Body of pancreas (tissue), 4 donors: ENCODE measurements at places on chromosomes 2 and 18. TPM values are rescaled to one million over a fixed set of nuclear protein-coding genes. Genes with fewer than 3 reads are reported as not detected.

The ITPRIPL1 gene
- 0.33 TPM for total RNA-seq

The SLC38A11 gene
- 2.9 TPM for total RNA-seq

The NEB gene
- total RNA-seq, result 2.3 TPM

DNA sequence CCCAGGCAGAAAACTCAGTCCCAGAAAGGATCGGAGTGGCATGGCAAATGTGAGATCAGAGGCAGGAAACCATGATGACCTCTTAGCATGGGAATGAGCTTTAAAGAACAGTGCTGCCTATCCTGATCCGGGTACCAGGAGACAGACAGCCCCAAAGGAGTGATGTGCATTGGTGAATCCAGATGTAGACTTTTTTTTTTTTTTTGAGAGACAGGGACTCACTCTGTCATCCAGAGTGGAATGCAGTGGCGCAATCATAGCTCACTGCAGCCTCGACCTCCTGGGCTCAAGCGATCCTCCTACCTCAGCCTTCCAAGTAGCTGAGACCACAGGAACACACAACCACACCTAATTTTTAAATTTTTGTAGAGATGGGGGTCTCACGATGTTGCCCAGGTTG, 122.7 kb downstream of the VAPA start:
- H3K27ac ChIP-seq, result peak overlapping the region; percentile 89
- peaks cover 90% of the 10 kb centered on the region for H3K4me1 ChIP-seq
- H3K36me3 ChIP-seq, result no peaks in the 10 kb centered on the region
- no peaks in the 10 kb centered on the region for H3K27me3 ChIP-seq
- no peak for DNase-seq
- no peak overlapping the region for H3K4me3 ChIP-seq

DNA sequence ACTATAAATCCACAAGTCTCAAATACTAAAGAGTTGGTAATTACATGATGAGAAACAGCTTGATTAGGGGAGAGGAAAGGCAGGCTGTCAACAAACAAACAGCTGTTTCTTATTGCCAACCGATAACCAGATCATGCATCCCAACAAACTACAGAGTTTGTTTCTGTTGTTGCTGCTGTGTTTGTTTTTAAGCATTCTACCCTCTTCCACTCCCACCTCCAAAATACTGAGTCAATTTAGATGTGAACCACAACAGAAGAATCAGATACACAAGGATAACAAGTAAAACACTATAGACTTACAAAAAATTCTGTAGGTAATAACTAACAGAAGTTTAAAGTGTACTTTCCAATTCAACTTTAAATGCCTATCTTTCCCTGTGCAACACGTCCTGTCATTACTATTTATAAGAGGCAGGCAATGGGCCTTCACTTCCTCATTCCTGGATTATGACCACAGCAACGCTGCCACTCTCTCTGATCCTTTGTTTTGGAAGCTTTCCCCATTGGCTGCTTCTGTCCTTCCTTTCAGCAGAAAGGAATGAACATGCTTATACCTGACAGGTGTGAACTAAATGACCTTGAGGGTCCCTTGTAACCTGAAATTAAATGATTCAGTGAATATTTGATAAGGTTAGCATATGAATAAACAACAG, 152.0 kb downstream of the SRBD1 start:
- H3K27ac ChIP-seq, result peak overlapping the region; percentile 80
- peaks cover 48% of the 10 kb centered on the region for H3K4me1 ChIP-seq
- H3K36me3 ChIP-seq, result no peaks in the 10 kb centered on the region
- H3K4me3 ChIP-seq, result no peak overlapping the region
- no peaks in the 10 kb centered on the region for H3K27me3 ChIP-seq

DNA sequence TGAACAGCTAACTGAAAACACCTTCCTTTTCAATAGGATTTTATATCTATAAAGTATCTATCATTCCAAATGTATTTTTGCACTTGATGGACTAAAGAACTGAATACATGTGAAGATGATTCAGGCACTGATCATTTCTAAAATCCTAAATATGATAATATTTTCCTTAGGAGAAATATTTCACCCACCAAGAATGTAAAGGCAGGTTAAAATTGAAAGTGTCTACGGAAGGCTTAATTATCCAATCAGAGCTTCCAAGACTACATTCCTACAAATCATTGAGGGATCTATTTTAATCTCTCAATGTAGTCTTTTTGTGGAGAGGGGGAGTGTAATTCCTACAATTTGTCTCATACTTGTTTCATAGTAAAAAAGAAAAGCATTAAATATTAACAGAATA, 3.6 kb downstream of the GALNT3 start:
- H3K4me3 ChIP-seq, result no peak overlapping the region
- DNase-seq, result no peak
- H3K36me3 ChIP-seq, result no peaks in the 10 kb centered on the region
- H3K27ac ChIP-seq, result no peak overlapping the region

GRCh38 chr2:113219889-113220641, 46.3 kb downstream of the PSD4 start:
- DNase-seq, result peak; percentile 65
- H3K4me3 ChIP-seq, result no peak overlapping the region
- peaks cover 36% of the 10 kb centered on the region for H3K4me1 ChIP-seq
- H3K27me3 ChIP-seq, result no peaks in the 10 kb centered on the region
- peak overlapping the region; percentile 77 for H3K27ac ChIP-seq

DNA sequence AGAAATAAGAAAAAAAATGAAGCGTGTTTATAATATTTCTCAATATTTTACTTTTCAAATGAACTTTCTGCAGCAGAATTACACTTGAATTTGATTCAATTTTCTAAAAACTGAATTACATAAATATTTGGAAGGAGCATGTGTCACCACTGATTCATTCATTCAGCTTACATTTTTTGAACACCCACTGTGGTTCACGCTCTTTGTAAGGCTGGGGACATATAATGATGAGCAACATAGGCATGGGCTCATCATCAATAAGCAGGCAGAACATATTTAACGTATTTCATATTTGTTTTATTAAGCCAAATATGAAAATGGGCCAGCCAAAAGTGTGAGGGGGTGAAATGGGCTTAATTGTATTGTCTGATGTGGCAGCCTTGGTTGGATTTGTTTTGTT, 209.1 kb downstream of the CTNNA2 start:
- DNase-seq, result no peak
- no peak overlapping the region for H3K4me3 ChIP-seq
- no peaks in the 10 kb centered on the region for H3K4me1 ChIP-seq
- H3K27me3 ChIP-seq, result no peaks in the 10 kb centered on the region

GRCh38 chr18:621291-622043, 24.7 kb downstream of the CLUL1 start:
- no peaks in the 10 kb centered on the region for H3K36me3 ChIP-seq
- no peak overlapping the region for H3K27ac ChIP-seq
- DNase-seq, result no peak
- no peak overlapping the region for H3K4me3 ChIP-seq
- peaks cover 3% of the 10 kb centered on the region for H3K4me1 ChIP-seq

- H3K36me3 ChIP-seq, result no peaks in the 10 kb centered on the region
- peak overlapping the region; percentile 63 for H3K27ac ChIP-seq
- no peak for DNase-seq
- H3K27me3 ChIP-seq, result no peaks in the 10 kb centered on the region
- no peak overlapping the region for H3K4me3 ChIP-seq
- peaks cover 54% of the 10 kb centered on the region for H3K4me1 ChIP-seq
Measured at GRCh38 chr2:56021579-56021978, 98.0 kb upstream of the EFEMP1 start.
